ENCODE measurements at places on chromosomes 6 and 20.

DNA sequence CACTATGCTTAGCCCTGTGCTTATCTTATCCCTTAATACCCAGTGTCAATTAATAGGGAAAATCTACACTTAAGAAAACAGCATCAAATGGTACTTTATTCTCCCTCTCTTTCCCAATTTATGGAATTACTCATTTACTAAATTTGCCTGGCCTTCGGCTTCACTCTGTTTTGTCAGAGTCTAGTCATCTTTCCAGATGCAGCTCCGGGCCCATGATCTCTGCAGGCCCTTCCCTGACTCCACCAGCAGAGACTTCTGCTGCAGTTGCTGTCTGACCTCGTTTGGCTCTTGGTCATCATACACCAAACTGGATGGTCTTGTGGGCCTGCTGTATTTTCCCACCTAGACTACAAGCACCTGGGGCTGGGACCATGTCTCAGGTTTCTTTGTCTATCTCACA, 27.4 kb downstream of the MRS2 start:
- DNase-seq: no peak

DNA sequence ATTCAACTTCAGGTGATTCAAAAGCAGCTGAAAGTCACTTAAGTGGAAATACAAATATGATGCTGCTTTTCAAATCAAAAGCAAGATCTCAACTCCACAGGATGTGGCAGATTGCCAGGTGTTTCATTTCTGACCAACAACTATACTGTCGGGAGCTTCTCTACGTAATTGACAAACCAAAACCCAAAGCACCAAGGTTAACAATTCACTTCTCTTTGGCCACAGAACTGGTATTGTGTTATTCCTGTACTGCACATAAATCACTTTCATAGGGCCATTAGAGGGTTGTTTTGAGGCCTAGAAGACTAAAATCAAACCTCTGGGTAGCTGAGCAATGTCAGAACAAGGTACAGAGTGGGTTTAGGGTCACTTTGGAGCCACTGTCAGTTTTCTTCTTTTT, 169.7 kb downstream of the HAO1 start:
- DNase-seq: no peak

- no peak for DNase-seq
Measured at GRCh38 chr6:128710315-128710714, 172.6 kb upstream of the LAMA2 start.

DNA sequence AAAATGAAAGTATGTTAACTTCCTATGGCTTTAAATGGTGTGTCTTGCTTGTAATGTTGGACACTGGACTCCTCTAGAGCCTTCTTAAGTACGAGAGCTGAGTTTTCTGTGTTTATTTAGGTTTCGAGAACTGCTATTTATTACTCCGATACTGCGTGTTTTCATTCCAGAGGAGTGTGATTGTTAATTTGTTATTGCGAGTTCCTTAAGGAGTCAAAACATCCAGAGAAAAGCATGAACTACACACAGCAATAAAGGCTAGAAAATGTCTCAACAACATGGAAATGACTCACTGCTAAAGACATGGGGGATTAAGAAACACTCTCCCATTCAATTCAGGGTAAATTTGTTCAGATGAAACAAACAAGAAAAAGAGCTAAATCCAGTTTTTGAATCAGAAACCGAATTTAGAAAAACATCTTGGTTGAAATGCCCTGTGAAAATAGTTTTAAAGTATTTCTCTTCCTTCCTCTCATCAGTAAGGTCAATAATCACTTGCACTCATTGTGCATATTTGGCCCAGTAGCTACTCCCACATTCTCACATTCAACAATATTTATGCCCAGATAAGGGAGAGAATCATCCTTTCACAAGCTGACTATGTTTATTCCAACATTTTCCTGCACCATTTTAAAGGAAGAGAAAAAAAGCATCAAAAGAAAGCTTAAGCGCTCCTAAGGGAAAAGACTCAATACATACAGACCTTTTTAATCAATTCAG, 36.0 kb downstream of the ATXN1 start:
- no peak for DNase-seq

DNA sequence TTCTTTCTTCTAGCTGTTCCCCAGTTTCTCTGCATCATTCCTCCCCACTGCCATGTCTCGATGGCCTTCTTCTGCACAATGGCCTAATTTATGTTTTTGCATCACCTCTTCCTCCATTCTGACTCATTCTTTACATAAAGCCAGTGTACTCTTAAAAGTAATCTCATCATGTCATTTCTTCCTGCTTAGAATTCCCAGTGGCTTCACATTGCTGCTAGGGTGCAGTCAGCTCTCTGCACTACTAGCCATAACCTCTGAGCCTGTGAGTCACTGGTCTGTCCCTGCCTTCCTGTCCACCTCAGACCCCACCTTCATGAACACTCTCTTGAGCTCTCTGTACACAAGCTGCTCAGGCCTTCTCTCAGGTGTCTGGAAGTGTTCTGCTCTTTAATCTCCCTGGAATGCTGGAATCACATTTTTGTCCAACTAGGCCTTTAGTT, 24.1 kb upstream of the TRIM27 start:
- no peak for DNase-seq

DNA sequence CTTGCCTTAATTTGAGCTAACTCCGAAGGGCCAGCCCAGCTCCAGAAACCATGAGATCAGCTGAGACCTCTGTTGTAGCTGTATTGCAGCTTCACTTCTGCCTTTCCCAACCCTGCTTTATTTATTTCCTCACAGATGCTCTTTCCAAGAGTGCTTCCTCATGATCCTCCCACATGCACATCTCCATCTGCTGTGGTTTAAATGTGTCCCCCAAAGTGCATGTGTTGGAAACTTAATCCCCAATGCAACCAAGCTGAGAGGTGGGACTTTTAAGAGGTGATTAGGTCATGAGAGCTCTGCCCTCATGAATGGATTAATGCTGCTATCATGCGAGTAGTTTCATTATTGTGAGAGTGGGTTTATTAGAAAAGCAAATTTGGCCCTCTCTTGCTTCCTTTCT, 164.4 kb upstream of the TAB2 start:
- DNase-seq: no peak

DNA sequence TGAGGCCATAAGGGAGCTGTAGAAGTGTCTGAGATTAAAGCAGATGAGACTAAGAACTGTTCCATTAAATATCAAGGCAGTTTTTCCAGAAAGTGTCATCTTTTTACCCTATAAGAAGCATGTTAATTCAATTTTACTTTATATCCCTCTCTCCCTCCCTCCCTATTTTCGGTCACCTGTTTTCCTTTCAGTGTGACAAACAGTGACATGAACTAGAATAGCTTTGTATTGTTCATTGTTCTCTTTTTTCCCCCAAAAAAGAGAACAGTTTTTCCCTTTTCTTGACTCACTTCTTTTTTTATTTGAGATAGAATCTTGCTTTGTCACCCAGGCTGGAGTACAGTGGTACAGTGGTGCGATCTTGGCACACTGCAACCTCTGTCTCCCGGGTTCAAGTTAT, 269.3 kb downstream of the ZFAND3 start:
- DNase-seq: no peak

GRCh38 chr6:28969129-28969528, 36.0 kb downstream of the ZNF311 start:
- no peak for DNase-seq
